Myometrial cell (primary cell): ENCODE measurements at places on chromosomes 5 and 9. TPM values are rescaled to one million over a fixed set of nuclear protein-coding genes. Genes with fewer than 3 reads are reported as not detected.

The LCN9 gene
- not detected in 2 replicates for total RNA-seq

The LARP1 gene
- 42.4 and 56.7 TPM in 2 replicates for total RNA-seq

The GPR150 gene
- 0.18 and 0.86 TPM in 2 replicates for total RNA-seq

The COX7C gene
- 240 and 342 TPM in 2 replicates for total RNA-seq

The C1QTNF2 gene
- 0.29 and 0.71 TPM in 2 replicates for total RNA-seq

The GGTA1 gene
- total RNA-seq, result not detected in 2 replicates

The SPINK7 gene
- not detected in 2 replicates for total RNA-seq

The APBA1 gene
- 0.18 and 0.58 TPM in 2 replicates for total RNA-seq

The LVRN gene
- total RNA-seq, result 0.35 TPM in 1 of 2 replicates, not detected in the other

The ZMAT2 gene
- total RNA-seq, result 37.2 and 37.7 TPM in 2 replicates

The SPAG8 gene
- total RNA-seq, result 0.53 and 1.2 TPM in 2 replicates

The C9orf152 gene
- total RNA-seq, result not detected in 2 replicates

The NME5 gene
- total RNA-seq, result 0.86 and 2.5 TPM in 2 replicates

The TMEFF1 gene
- under 0.01 TPM in 2 replicates for total RNA-seq

The PCDHGA2 gene
- 0.53 and 1.4 TPM in 2 replicates for total RNA-seq

The IL5 gene
- total RNA-seq, result not detected in 2 replicates
